SHP77 (cell line): ENCODE measurements at places on chromosomes 7 and 10.

DNA sequence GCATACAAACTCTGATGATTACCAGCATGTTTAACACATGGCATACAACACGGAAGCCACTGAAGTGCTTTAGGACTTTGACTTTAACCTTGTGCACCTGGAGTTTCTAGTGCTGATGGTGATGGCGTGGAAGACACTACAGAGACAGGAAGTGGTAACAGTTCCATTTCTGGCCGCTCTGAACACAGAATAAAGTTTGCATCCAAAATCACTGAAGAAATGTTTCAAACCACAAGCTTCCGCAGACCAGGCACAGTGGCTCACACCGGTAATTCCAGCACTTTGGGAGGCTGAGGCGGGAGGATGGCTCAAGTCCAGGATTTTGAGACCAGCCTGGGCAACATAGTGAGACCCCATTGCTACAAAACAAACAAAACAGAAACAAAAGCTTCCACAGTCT is 40.3 kb upstream of the TNPO3 start:
- DNase-seq, result no peak

GRCh38 chr7:34087892-34088891 is 182.9 kb downstream of the BMPER start:
- DNase-seq, result peak; percentile 39

DNA sequence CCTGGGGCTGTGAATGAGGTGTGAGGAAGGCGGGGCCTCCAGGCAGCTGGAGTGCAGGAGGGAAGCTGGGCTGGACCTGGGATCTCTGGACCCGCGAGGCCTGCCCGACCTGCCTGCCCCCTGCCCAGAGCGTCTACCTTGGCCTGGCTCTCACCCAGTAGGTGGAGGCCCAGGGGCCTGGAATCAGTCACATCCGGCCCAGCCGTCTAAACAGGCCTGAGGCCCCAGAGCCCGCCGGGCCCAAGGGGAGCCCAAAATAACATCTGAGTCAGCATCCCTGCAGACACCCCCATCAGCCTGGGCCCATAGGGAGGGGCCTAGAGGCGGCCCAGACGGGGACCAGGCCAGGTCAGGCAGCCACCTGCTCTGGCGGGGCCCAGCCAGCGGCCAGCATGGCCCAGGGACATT is 15.1 kb upstream of the ELN start:
- DNase-seq, result no peak

DNA sequence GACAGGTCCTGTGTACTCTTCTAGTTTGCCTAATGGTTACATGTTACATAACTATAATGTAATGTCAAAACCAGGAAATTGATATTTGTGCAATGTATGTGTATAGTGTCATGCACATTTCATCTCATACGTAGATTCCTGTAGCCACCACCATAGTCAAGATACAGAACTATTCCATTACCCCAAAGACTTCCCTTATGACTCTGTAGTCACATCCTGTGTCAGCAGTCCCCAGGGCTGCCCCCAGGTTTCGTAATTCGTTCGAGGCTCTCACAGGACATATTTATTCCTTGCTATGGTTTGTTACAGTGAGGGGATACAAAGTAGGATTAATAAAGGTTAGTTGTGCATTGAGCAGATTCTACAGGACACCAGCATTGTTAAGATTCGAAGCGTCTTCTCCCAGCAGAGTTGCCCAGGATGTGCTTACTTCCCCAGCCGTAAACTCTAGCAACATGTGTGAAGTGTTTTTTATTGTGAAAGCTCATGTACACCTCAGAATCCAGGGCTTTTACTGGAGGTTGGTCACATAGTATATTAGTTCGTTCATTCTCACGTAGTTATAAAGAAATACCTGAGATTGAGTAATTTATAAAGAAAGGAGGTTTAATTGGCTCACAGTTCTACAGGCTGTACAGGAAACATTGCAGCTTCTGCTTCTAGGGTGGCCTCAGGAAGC is 18.6 kb downstream of the RABGEF1 start:
- DNase-seq, result no peak

DNA sequence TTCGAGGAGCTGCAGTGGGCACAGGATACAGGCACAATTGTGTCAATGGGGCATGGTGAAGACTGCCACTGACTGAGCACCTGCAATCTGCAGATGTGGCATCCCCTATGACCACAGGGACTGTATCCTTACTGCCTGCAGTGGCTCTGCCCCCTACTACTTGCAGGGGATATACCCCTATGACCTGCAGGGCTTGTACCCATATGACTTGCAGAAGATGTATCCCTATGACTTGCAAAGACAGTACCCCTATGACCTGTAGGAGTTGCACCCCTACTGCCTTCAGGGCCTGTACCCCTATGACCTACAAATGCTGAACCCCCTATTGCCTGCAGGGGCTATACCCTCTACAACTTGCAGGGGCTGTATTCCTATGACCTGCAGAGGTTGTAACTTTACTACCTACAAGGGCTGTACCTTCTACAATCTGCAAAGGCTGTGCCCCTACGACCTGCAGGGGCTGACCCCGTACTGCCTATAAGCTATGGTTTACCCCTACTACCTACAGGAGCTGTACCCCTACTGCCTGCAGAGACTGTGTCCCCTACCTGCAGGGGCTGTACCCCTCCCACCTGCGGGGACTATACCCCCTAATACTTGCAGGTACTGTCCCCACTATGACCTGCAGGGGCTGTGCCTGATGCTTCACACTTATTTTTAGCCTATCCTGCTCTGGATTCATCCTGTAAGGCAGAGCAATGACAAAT is 65.9 kb upstream of the ADAM12 start:
- DNase-seq, result no peak

- DNase-seq, result no peak
These were observed 90.2 kb downstream of the IPMK start for GRCh38 chr10:58177362-58177947.

- DNase-seq, result peak; percentile 40
These were observed 40.5 kb downstream of the PRSS2 start for GRCh38 chr7:142811154-142811737.

GRCh38 chr10:28986117-28986792 is 302.6 kb upstream of the LYZL1 start:
- no peak for DNase-seq

GRCh38 chr7:48416327-48416908 is 245.2 kb downstream of the ABCA13 start:
- no peak for DNase-seq

GRCh38 chr7:35505066-35505465 is 189.9 kb downstream of the HERPUD2 start:
- DNase-seq, result no peak

GRCh38 chr7:22990588-22990949 is 23.4 kb downstream of the HYCC1 start:
- no peak for DNase-seq

- DNase-seq, result peak; percentile 9
These were observed 12.6 kb downstream of the DHX32 start for GRCh38 chr10:125868372-125868975.

DNA sequence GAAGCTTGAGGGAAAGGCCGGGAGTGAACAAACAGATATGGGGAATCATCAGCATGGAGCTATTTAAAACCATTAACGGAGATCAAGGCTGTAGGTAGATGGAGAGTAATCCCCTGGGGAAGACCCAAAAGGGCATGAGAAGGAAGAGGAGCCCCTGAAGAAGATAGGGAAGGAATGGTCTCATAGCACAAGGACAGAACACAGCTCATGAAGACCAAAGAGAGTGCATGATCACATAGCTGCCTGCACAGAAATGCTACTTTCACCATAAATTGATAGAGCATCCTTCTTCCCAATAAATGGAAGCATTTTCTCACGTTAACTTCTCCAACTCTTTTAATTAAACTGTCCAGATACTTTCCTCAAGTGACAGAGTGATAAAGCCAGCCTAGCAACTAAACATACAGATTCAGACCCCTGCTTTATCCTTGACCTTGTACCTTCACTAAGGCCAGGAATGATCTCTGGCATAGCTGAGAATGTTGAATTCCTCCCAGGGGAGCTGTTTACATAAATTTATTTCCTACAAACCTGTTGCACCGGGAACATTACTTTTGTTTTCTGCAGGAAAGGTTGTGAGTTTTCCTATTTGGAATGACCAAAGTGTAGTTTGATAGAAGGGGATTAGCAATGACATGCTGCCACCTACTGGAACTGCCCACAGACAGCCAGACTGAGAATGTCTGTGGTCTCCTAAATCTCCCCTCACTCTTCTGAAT is 110.8 kb upstream of the LRGUK start:
- DNase-seq, result peak; percentile 11

GRCh38 chr7:131921016-131921415 is 364.6 kb upstream of the PODXL start:
- no peak for DNase-seq

DNA sequence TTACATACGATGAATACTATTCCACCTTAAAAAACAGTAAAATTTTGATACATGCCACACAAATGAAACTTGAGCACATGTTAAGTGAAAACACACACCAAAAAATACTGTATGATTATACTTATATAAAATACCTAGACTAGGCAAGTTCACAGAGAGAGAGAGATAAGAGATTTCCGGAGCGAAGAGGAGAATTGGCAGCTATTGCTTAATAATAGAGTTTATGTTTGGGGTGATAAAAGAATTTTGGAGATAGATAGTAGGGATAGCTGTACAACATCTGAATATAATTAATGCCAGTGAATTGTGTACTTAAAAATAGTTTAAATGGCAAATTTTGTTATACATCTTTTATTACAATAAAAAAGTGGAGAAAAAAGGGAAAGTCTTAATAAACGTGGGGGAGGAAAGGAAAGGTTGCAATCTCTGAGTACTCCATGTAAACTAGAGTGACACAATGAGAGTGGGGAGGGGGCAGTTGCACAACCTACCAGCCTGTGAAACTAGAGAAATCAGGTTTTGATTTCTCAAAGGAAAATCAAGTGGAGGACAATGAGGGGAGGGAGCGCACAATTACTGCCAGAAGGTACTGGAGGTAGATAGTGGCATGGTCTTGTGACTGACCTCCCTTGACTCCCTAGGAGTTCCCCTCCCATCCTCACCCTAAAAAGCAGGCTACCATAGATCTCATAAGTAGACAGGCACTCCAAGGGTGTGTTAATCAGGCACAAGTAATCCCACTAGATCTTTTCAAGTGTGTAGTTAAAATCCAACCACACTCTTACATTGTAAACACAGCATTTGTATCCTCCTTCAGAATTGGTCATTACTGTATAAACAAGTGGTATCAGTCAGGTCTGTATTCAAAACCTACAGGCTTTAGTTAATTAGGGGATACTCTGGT is 31.6 kb upstream of the ANK3 start:
- DNase-seq, result no peak

DNA sequence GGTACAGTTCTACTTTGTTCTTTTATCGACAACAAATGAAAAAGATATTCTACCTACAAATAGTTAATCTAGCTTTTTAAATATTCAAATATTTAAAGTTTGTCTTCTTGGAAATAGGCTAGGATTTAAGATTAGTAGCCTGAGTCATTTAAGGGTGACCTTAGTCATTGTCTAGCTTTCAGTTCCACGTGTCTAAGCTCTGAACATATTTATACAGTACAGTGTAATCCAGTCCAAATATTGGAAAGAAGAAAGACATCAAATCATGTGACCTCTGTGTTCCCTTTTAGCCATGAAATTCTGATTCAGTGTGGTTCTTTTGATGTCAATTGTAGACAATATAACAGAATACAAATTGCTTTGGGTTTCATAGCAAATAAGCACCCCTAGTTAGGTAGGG is 121.1 kb downstream of the MALRD1 start:
- DNase-seq, result no peak

- DNase-seq, result no peak
These were observed 14.7 kb upstream of the SERPINE1 start for GRCh38 chr7:101112233-101112632.

GRCh38 chr10:63209705-63210104 is 76.6 kb downstream of the NRBF2 start:
- DNase-seq, result no peak

DNA sequence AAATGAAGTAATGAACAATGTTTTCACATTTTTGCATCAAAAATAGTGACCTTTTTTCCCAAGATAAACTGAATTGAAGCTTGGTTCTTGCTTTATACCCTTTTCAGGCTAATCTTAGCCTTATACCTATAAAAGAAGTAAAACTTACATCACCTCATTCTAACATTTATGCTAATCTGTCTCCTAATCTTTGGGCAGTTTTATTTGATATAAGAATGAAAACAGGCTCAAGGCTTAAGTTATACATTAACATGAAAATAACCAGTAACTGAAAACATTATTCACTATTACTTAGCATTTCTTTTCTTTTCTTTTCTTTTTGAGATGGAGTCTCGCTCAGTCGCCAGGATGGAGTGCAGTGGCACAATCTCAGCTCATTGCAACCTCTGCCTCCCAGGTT is 113.1 kb downstream of the HIBADH start:
- no peak for DNase-seq

DNA sequence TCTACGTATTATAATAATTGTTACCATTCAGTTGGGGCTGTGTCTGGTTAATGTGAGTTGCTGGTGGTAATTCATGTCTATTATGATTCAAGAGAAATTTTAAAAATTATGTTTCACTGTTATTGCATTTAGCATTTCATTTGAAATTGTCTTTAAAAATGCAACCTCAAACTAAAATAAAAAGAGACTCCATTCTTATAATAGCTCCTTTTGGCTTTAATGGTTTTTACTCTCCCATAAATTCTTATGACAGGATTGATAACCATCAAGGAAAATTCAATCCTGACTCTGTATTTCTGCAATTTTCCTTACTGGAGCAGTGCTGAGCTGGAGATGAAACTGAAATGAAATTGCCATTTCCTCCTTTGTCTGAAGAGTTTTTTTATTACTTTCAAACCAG is 262.7 kb downstream of the REEP3 start:
- no peak for DNase-seq

DNA sequence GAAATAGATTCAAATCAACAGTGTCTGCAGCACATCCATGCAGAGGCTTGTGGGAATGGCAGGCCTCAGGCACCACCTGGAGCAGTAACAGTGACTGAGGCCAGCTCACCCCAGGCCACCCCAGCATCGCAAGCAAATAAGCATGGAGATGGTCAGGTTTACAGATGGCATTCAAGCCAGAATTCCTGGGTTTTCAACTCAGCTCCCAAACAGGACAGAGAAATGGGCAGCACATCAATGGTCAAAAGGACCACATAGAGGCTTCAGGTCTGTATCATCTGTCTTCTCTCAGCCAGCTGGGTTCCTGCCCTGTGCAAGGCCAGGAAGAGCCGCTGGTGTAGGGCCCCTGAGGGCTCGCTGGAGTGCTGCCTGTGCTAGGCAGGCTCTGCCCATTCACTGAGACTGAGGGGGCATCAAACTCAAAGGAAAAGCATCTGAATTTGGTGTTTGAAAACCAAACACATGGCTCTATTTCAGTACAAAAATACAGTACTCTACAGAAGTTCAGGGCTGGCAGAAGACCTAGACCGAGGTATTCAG is 112.5 kb downstream of the KMT2E start:
- no peak for DNase-seq

DNA sequence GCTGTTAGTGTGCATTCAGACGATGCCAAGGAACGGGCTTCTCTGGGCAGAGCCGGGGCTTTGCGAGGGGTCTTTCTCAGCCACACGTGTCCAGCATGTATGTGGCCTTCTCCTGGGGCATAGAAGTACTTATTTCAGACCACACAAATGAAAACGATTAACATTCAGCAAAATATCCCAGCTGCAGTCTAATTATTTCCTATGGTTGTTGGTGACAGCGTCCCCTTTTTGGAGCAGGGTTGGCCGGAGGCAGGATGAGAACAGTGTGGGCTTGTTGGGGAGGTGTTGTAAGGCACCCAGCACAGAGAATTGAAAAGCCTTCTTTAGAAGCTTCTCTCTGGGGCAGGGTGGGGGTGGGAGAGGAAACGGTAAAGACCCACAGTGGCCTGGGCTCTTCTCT is 54.2 kb downstream of the PTPRE start:
- DNase-seq, result no peak
